ENCODE measurements at places on chromosomes 1 and 21. TPM values are rescaled to one million over a fixed set of nuclear protein-coding genes. Genes with fewer than 3 reads are reported as not detected.
A peak's percentile ranks its signal among the peaks of the same experiment; 100 is the strongest.

DNA sequence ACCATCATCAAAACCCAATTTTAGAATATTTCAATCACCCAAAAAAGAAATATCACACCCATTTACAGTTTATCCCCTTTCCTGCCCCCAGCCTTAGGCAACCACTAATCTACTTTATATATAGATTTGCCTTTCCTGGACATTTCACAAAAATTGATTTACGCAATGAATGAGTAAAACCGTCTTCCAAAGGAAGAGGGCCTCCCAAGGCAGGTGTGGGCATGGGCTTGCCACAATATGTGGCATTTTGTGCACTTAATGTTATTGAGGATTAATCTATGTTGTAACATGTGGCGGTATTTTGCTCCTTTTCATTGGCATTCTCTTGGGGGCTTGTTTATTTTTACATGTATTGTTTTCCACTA is 11.8 kb upstream of the BMP8B start:
- no peak for DNase-seq

GRCh38 chr1:57138432-57139078 is 172.7 kb upstream of the C8B start:
- no peak for DNase-seq

DNA sequence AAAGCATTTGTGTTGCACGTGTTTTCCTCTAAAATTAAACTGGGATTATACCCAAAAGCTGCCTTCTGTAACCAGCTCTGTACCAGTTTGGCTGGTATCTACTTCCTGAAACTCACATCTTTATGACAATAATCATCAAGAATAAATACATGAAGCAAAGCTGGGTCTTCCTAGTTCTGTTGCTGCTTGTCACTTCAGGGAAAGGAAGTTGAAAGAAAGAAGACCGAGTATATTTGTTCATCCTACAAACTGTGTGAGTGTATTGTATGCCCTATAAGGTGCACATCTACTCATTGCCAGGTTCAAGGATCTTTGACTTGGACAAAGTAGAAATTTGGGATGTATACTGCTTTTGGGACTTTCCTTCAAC is 29.1 kb upstream of the IFNGR2 start:
- DNase-seq, result no peak

DNA sequence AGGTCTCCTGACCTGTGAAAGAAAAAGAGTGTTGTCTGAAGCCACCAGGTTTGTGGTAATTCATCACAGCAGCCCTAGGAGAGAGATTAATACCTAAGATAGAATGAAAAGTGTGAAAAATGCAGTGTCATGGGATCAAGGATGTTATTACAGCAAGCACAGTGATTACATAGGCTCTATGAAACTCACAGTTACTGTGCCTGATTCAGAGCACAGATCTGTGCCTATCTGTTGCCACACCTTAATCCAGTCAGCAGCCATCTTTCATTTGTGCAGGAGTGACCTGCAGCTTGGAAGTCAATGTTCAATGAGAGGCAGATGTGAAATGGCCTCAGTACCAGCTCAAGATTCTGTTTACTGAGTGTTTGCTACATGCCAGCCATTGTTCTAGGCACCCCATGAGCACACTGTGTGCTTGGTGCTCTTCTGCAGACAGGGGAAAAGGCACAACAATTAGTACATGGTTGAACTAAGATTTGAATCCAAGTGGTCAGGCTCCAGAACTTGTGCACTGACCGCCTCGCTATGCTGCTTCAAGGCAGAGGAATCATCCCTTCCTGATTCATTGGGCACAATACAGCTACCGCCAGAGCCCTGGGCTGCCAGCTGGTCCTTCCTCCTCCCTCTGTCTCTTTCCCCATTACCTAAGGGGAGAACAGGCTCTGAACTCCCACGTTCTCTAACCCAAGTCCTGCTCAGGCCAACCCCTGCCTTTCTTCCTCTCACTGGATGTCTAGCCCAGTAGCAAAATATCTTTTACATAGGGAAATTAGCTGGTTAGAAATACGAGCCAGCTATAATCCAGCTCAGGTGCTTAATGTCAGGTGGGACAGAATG is 56.3 kb upstream of the NEK2 start:
- DNase-seq, result no peak

GRCh38 chr21:33703750-33704606 is 61.7 kb downstream of the ITSN1 start:
- no peak for DNase-seq

DNA sequence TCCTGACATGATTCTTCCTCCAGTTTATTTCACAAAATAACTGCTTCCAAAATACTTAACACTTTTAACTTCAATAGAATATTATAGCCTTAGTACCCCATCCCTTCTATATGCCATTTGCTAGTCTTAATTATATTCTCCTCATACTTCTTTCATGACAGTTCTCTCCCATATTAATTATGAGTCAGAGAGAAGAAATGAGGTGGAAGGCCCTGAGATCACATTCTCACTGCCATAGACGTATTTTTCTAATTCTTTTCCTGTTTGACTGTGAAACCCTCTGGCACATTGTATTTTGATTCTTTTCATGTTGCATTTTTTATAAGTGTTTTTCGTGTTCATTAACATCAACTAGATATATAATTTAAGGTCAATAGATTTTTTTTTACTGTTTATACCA is 88.4 kb downstream of the GTF2B start:
- peak; percentile 56 for DNase-seq

The DYRK3 gene
- total RNA-seq, result 15.8 TPM

GRCh38 chr1:229130028-229130668 is 140.8 kb upstream of the RAB4A start:
- DNase-seq, result no peak

DNA sequence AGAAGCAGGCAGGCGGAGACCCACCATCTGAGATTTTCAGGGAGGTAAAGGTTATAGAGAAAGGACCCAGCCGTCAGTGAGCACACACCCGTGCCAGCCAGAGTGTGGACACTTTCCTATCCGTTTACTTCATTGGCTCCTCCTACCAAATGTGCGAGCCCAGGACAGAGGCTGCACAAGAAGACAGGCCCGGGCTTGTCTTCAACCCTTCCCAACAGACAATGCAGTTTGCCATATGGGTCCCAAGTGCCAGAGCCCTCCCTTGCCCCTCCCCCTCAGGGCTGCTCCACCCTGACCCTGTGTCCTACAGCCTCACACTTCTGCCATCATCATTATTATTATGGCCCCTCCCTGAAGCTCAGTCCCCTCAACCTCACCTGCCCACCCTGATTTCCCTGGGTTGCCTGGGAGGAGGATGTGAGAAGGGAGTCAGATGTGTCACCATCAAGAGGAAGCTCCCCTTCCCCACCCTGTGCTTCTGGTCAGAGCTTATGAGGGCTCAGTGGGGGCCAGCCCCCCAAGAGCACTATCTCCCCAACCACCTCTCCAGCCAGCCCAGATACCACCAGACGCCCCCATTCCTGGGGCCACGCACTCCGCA is 9.4 kb downstream of the LAPTM5 start:
- no peak for DNase-seq

DNA sequence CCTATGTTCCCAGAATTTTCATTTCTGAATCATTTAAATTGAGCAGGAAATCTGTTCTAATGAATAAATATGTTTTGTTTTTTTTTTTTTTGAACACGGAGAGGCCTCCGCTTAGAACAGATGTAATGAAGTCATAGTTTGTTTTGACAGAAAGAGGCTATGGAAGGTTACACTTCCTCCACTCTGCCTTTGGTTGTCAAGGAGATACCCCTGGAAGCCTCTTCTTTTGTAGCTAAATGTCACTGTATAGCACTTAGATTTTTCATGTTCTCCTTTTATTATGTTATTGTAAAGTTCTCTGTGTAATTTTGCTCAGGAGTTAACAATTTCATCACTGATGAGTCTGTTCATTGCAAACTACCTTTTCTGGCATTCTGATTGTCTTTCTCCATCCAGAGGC is 22.7 kb upstream of the GNG12 start:
- DNase-seq, result no peak

The PIGK gene
- 47.6 TPM for total RNA-seq

The FMOD gene
- total RNA-seq, result 0.03 TPM

DNA sequence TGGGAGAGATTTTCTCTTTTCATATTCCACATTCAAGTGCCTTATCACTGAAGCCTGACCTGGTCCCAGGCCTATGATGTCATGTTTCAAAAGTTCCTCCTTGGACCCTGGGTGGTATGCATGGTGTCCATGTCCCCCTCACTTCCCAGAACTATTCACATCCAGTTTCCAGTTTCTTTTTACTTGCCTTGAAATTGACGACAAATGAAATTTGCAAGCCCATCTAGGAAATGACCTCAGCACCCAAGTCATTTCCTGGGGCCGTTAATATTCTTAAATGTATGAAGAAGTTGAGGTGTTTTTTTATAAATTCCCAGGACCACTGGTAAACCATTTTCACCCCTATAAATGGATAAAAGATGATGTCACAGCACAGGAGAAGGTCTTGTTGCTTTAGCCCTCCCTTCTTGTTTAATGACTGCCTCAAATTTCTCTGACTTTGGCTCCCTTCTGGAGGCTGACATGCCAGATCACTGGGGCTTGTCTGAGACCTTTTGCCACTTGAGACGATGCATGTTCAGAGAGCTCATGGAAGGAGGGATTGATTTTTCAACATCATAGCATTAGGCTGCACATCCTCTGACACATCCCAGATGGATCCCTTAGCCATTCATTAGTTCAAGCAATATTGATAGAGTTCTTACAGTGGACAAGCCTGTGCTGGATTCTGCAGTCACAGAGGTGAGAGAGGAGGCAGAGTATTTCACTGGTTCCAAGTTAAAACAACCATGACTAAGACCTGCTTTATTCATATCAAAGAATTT is 221.3 kb downstream of the PLPP3 start:
- no peak for DNase-seq

DNA sequence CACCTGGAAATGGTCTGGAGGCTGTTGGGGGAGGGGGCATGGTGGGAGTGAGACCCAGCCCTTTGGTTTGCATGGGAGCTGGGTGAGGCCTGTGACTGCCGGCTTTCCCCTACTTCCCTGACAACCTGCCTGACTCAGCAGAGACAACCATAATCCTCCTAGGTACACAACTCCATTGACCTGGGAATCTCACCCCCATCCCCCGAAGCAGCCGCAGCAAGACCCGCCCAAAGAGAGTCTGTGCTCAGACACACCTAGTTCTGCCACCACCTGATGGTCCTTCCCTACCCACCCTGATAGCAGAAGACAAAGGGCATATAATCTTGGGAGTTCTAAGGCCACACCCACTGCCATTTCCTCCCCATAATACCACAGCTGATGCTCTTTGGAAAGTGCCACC is 168.6 kb downstream of the GIPC2 start:
- no peak for DNase-seq

Data from Daoy (cell line).